Type B pancreatic cell (in vitro differentiated cells): ENCODE measurements at places on chromosomes 6 and 20.

GRCh38 chr6:149450679-149451375 lies 34.0 kb downstream of the ZC3H12D start:
- peak; percentile 70 for DNase-seq

GRCh38 chr6:43760210-43761168 lies 9.5 kb upstream of the VEGFA start:
- no peak for DNase-seq

DNA sequence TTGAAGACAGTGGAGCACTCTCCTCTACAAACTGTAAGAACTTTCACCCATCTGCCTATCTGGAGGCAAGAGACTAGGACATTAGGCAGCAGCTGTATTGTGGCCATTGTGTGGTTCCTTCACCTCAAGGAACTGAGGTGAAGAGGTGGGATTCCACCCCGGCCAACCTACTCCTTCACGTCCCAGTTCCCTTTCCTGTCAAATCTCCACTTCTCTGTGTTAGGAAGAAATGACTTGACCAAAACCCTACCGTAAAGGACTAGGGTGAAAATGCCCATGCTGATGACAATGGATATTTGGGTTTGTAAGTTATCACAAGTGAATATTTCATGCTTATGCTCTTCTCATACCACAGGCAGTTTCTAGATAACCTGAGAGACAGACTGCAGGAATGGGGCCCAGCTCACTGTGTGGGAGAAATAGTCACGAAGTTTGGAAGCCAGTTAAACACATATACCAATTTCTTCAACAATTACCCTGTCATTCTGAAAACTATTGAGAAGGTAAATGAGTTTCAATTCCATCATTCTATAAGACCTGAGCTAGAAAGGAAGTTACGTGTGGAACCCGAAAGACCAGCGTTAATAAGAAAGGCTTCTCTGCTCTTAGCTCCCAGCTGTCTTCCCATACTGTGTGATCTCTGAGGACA lies 86.6 kb downstream of the ECT2L start:
- no peak for DNase-seq

- DNase-seq: no peak
Measured at GRCh38 chr20:20276811-20277530, 90.9 kb upstream of the INSM1 start.

DNA sequence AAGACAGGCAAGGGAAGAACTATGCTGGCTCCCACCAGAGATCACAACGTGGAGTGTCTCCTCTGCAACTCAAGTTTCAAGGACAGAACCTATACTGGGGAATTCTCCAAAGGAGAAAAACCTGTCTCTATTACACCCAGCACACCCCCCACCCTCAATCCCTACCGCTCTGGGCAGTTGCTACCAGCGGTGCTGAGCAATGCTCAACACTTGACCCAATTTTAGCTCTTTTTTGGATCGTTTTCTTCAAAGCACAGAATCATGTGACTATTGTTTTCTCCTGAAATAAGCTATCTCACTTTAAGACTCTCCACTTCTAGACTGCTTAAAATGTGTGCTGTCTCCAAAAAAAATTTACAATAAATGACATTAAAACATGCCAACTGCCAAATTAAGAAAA lies 23.3 kb downstream of the MAP7 start:
- no peak for DNase-seq
